Stimulated activated CD4-positive, alpha-beta T cell treated with anti-CD3 and anti-CD28 coated beads, Interleukin-4, amount 100 ng/mL, for 24 hours (primary cell): ENCODE measurements at places on chromosomes 3 and 15.

DNA sequence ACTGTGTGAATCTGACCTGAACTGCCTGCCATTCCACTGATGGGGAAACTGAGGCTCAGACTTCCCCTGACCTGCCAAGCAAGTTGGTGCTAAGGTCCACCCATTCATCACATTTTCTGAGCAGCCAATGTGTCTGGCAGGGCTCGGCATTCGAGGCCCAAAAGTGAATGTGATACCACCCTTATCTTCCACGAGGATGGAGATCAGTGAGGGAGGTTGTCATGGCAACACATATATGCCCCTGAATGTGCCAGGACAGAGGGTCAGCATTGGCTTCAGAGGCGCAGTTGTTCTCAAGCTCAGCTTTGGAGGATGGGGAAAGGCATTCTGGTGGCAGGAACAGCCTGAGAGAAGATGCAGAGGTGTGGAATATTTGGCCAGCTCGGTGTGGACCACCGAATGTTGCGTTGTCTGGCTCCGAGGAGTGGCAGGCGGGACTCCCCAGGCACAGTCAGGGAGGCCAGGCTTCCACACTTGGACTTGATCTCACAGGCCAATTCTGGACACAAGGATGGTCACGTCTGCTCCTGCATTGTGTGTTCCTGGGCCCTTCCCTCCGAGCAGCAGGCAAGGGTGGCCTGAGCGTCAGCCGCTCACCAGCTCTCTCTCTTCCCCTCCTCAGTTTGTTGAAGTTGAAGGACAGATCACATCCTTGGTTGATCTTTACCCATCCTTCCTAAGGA is 63.4 kb downstream of the GRIP2 start:
- no peak for DNase-seq

DNA sequence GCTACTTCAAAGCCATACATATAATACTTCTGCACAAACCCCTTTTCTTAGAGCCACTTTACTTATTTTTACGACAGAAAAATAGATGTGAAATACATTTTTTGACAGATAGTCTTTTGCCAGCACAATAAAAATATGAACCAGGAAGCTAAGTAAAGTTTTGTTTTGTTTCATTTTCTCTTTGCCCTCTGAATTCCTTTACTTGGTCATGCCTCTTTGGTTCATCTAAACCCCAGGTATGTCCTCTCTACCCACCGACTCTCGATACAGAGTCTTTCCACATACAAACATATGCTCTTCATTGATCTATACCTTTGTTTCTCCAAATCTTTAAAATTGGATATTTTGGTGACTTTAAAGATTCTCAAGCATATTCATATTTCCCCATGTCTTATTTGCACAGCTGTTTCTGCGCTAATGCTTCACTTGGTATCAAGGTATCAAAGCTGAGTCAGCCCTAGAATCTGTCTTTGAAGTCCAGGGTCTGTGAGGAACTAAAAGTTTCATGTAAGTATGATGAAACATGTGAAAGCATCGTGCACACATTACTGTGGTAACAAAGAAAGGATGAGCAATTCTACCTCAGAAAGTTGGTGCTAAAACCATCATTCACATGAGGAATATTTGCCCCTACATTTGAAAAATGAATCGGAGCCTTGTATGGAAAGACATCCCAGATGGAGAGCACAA is 845.4 kb downstream of the NAALADL2 start:
- DNase-seq: no peak

DNA sequence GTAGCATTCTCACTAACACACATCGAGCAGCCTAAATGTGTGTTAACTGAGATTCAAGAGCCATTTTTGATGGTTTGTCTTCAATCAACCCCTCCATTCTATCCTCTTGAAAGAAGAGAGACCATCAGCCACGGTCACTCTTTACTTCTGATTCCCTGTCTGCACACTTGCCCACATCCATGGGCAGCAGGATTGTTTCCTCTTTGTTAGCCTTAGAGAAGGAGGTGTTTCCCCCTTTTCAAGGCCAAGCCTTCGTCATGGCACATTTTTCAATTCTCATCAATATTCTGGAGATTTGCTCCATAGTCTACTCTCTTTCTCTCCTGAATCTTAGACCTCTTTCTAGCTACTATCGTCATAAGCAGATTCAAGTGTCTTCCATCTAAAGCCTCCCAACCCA is 522.4 kb upstream of the NAALADL2 start:
- no peak for DNase-seq

- DNase-seq: no peak
These were observed 38.9 kb downstream of the ANO10 start for GRCh38 chr3:43582866-43583265.

GRCh38 chr3:8576841-8577571 is 67.6 kb downstream of the SSUH2 start:
- no peak for DNase-seq

DNA sequence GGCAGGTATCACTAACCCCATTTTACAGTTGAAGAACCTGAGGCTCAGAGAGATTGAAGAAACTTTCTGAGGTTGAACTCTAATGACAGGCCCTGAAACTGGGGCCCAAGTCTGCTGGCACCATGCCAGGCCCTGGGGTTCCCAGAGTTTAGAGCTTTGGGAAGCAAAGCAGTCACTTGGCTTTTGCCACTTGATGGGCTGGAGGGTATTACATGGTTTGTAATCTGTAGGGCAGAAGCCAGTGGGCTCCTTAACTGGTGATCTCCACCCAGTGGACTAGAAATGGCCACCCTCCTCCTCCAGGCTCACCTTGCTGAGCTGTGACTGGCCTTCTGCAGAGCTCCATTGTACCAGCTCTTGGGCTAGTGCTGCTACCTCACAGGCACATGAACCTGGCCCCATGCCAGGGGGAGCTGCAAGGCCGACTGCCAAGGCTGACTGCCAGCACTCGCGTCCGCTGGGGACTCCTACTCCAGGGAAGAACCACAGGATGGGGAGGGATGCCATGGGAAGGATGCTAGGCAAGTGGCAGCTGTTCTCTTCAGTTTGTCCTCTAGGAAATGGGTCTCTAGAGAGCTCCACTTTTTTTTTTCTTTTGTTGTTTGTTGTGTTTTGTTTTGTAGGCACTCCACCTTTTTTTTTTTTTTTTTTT is 104.8 kb downstream of the ETFA start:
- no peak for DNase-seq

DNA sequence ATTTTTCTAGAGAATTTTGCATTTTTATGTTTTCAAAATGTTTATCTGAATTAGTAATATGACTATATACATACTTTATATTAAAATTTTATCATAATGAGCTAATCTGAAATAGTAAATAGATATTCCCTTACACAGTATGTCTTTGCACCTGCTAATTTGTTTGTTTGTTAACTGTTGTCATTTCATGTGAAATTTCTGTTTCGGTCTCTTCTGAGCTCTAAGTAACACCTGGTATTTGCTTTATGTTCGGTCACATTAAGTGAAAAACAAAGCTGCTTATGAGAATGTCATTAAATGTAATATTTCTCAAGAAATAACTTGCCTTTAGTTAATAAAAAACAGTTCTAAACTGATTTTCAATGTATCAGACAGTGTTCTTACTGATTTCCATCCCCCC is 61.1 kb downstream of the FNDC3B start:
- no peak for DNase-seq

DNA sequence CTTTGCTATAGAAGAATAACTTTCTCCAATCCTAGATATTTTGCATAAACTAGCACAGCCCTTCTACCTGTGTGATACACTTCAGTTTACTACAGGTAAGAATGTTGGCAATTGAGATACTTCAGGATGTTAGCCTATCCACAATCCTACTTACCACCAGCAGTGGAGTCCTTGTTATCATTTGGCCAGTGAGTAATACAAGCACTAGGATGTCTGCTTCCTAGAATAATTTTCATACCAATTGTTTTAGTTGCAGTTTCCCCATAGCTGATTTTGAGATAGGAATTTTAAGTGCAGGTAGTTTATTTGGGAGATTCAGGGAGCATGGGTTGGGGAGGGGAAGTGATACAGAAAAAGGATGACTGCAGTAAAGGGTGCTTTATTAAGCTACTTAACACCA is 147.2 kb downstream of the EPHA6 start:
- no peak for DNase-seq

GRCh38 chr15:38127306-38127771 is 125.3 kb upstream of the SPRED1 start:
- DNase-seq: no peak

DNA sequence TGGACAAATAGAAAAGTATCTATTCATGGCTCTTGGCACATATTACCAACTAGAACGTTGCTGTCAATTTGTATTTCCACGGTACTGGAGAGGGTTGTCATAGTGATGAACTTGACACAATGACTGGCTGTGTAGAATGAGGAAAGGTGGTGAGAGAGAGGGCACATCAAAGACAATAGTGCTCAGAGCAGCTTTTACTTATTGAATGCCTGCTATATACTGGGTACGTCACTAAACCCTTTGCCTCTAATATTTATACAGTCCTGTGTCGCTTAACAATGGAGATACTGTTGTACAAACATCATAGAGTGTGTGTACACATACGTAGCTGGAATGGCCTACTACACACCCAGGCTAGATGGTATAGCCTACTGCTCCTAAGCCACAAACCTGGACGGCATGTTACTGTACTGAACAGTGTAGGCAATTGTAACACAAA is 8.3 kb downstream of the TMPRSS7 start:
- no peak for DNase-seq

GRCh38 chr3:100150473-100150872 is 36.2 kb upstream of the FILIP1L start:
- no peak for DNase-seq

- DNase-seq: peak; percentile 57
These were observed 95.4 kb downstream of the HCN4 start for GRCh38 chr15:73273181-73274002.

GRCh38 chr3:101813817-101814440 is 34.9 kb downstream of the NXPE3 start:
- DNase-seq: no peak

DNA sequence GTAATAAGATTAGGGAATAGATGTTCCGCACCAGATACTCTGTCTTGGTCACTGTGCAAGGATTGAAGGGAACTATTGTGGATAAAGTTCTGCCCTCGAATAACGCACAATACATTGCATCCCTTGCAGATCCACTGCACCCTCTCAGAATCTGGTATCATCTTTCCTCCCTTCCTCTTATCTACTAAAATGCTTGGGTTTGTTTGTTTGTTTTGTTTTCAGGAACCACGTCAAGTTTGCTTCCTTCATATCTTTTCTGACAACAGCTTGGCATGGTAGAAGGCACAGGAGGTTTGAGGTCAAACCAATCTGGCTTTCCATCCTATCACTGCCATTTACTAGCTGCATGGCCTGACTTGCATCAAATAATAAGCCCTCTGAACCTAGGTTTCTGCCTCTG is 2.0 kb upstream of the FSTL1 start:
- no peak for DNase-seq

DNA sequence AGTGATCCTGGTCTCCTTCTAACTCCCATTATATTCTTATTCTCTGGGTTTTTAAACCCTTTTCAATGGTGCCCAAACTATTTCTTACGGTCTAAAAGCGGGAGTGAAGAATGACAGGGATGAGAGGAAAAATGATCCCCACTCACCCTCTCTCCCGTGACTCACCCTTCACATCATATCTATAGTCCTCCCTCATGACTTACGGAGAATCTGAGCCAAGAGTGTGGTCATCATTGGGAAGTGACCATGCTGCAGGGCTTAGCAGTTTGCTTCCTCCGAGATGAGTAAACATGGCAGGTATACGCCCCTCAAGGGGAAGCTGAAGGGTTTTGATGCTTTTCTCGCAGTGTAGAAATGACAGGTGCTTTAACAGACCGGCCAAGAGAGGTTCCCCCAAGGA is 274.0 kb downstream of the RYR3 start:
- DNase-seq: no peak

GRCh38 chr3:123817413-123817812 is 66.7 kb downstream of the MYLK start:
- DNase-seq: no peak

- DNase-seq: peak; percentile 50
These were observed 1.7 kb upstream of the HES1 start for GRCh38 chr3:194134231-194134756.

GRCh38 chr15:77507911-77508310 is 87.2 kb downstream of the HMG20A start:
- no peak for DNase-seq

DNA sequence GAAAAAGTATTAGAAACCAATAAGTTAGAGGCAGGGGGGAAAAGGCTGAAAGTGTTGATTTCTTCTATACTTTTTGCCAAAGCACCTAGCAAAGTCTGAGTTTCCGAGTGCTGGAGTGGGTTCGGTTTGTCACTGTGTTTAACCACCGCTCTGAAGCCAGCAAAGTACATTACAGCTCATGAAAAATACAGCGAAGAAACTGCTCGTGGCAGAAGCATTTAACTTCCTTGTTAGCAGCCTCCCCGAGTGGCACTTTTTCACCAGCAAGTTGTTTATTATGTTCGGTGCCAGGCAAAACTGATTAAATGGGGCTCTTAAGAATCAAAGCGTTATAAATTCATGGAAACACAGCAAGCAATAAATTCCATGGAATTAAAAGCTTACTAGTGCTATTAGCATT is 313.6 kb downstream of the FOXP1 start:
- no peak for DNase-seq

DNA sequence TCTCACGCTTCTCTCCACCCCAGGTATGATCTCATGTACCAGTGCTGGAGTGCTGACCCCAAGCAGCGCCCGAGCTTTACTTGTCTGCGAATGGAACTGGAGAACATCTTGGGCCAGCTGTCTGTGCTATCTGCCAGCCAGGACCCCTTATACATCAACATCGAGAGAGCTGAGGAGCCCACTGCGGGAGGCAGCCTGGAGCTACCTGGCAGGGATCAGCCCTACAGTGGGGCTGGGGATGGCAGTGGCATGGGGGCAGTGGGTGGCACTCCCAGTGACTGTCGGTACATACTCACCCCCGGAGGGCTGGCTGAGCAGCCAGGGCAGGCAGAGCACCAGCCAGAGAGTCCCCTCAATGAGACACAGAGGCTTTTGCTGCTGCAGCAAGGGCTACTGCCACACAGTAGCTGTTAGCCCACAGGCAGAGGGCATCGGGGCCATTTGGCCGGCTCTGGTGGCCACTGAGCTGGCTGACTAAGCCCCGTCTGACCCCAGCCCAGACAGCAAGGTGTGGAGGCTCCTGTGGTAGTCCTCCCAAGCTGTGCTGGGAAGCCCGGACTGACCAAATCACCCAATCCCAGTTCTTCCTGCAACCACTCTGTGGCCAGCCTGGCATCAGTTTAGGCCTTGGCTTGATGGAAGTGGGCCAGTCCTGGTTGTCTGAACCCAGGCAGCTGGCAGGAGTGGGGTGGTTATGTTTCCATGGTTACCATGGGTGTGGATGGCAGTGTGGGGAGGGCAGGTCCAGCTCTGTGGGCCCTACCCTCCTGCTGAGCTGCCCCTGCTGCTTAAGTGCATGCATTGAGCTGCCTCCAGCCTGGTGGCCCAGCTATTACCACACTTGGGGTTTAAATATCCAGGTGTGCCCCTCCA is 19.1 kb downstream of the TYRO3 start:
- DNase-seq: no peak

GRCh38 chr3:13403847-13404246 is 16.3 kb downstream of the NUP210 start:
- no peak for DNase-seq

GRCh38 chr3:15332405-15333098 is at the start of gene SH3BP5:
Gene SH3BP5 (minus strand): TSS chr3:15332586. CDS start chr3:15332408, 178 bp downstream.
- DNase-seq: peak; percentile 75
